ENCODE measurements at places on chromosomes 1 and 21.

- DNase-seq: no peak
Observed at GRCh38 chr1:172960454-172961208, 90.1 kb downstream of the TNFSF18 start.

GRCh38 chr1:109399326-109399957 lies 1.7 kb upstream of the SORT1 start:
- peak; percentile 75 for DNase-seq

- DNase-seq: no peak
Observed at GRCh38 chr1:23726686-23727085, 16.6 kb upstream of the ELOA start.

DNA sequence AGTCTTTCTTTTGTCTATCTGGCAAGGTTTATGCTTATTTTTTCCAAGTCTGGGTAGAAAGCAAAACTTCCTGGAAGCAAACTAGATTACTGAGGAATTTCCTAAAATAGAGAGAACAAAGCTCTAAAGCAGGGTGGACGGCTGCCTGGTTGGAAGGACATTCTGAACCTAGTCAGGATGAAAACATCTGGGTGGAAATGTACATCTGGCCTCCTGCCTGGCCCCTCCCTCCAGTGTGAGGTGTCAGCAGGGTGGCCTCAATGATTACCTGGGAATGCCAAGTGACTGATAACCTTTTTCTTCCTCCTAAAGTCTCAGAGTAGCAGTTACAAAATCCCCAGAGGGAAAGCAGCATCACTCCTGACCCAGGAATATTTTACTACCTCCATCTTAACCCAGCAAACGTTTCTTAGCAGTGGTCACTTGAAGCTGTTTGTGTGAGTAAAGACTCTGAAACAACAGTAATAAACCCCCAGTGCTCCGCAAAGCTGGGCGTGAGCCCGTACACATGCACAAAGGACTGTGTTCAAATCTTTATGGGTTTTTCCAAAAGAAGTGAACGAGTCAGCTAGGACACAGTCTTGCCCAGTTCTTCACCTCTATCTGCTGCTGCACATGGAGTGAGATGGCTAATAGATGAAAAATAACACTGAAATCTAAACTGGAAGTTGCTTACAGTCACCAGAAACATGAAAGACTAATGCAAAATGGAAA lies 18.9 kb downstream of the ANGPTL7 start:
- no peak for DNase-seq

GRCh38 chr1:61139775-61140549 lies 57.6 kb downstream of the NFIA start:
- no peak for DNase-seq

DNA sequence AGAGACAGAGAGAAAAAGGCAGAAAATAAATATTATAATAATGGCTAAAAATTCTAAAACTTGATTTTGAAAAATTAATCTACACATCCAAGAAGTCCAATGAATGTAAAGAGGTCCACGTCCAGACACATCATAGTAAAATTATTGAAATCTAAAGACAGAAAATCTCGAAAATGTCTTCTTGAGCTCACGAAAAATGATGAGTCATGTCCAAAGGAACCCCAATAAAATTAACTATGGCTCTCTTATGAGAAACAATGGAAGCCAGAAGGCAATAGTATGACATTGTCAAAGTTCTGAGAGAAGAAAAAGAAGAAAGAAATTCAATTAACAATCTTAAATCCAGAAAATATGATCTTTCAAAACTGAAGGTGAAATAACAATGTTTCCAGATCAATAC lies 84.6 kb downstream of the LRRIQ3 start:
- DNase-seq: no peak

DNA sequence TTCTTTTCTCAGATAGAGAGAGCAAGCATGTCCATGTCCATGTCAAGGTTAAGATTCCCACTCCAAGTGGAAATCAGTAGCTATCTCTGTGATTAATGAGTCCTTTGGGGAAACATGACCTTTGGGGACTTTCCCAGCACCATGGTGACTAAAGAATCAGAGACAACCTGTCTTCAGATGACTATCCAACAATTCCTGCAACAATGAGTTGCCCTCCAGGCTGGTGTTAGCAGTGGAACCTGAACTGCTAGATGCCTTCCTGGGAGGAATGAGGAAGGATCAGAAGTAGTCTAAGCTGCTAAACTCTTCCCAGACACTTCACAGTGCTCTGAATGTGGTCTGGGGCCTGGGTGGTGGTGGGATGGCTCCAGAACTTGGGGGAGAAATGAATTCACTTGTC lies 6.5 kb downstream of the S100A9 start:
- DNase-seq: no peak

DNA sequence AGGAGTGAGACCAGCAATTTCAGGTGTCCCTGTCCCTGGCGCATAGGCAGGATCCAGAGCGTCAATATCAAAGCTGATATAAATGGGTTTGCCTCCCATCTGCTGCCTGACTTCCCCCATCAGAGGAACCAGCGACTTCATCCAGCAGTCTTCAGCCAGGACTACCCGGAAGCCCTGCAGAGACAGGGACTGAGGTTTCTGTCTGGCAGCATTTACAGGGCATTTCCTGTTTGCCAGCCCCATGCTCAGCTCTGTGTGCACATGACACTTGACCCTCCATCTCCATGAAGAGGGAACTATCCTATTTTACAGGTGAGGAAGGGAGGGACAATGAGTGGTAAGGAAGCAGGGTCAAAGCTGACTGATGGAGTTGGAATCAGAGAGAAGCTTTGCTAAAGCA lies 7.2 kb downstream of the AGMAT start:
- DNase-seq: no peak

- DNase-seq: no peak
Observed at GRCh38 chr1:41101950-41102607, 80.6 kb upstream of the SLFNL1 start.

- DNase-seq: no peak
Observed at GRCh38 chr1:145922266-145922665, 3.7 kb upstream of the PEX11B start.

DNA sequence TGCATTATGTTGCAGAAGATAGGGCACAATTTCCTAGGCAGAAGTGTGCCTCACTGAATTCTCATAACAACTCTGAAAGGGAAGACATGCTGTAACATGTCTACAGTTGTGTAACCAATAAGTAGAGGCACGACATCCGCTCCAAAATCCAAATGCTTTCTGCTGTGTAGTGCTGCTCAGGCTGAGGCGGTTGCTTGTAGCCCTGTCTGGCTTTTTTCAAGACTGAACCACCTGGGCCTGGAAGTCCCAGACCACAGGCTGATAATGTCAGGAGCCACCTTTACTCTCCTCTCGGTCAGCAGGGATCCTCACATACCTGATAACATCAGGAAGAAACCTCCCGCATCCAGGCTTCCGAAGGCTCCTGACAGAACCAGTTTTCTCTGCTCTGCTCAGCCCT lies 10.9 kb downstream of the AKNAD1 start:
- DNase-seq: no peak

GRCh38 chr21:42156690-42157605 lies 62.0 kb upstream of the ABCG1 start:
- no peak for DNase-seq

GRCh38 chr1:176494436-176494835 lies 31.5 kb downstream of the PAPPA2 start:
- no peak for DNase-seq

- DNase-seq: peak; percentile 17
Observed at GRCh38 chr1:54408147-54409066, 2.2 kb upstream of the SSBP3 start.

DNA sequence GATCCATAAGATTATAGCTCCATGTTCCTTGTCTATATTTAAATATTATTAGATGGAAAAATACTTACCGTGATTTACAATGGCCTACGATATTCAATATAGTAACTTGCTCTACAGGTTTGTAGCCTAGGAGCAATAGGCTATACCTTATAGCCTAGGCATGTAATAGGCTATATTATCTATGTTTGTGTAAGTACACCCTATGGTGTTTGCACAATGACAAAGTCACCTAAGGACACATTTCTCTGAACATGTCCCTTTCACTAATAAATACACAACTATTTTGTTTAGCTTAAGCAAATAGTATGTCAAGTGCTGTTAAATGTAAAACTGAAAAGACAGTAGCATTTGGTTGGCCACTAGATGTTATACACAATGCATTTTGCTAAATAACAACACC lies 248.9 kb upstream of the ADGRL4 start:
- DNase-seq: no peak

DNA sequence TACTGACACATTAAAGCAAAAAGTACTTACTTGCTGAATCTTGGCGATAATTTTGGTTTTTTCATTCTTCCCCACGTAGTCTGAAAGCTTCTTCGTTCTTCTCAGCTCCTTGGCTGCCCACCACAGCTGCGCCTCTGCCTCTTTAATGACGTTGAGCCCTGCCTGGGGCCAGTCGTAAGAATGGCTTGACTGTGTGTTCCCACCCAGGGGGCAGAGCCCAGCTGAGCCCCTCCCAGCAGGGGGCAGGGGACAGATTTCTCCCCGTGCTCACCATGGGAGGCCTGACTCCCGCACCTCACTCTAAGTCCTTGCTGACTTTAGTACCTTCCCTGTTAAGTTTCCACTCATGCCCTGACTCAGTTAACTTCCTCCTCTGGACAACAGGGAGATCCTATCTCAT lies 9.0 kb downstream of the CFAP298 start:
- DNase-seq: no peak

DNA sequence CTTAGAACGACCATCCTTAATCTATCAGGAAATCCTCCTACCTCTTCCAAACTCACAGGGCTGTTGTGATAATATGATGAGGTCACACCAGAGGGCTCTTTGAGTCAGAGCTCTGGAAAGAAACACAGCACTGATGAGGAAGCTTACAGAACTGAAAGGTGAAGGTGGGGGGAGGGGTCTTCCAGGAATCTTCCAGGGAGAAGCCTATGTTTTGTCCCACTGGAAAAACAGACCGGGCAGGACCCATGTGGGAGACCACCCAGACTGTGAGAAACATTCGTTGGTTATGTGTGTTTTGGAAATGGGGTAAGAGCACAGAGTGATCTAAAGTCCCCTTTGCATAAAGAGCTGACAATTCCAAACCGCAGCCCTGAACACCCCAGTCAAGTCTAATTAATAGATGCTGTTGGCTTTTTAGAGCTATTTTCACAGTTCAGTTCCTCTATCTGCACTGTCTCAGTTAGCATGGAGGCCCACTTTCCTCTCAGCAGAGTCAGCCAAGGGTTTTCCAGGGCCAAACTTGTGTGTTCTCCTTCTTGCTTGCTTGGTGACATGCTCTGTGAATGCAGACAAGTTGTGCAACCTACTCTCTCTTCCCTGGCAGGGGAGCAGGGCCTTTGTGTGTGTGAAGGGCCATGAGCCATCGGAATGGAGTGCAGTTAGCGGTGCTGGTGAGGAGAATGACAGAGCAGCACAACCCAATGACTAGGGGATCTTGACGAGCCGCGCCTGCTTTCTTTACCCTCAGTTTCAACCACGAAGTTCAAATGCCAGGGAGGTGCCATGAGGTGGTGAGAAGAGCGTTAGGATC lies 12.3 kb downstream of the PHLDA3 start:
- DNase-seq: no peak

- no peak for DNase-seq
Observed at GRCh38 chr1:29470788-29471119, 234.4 kb downstream of the PTPRU start.

- peak; percentile 58 for DNase-seq
Observed at GRCh38 chr1:10693497-10694273, 102.8 kb downstream of the CASZ1 start.

DNA sequence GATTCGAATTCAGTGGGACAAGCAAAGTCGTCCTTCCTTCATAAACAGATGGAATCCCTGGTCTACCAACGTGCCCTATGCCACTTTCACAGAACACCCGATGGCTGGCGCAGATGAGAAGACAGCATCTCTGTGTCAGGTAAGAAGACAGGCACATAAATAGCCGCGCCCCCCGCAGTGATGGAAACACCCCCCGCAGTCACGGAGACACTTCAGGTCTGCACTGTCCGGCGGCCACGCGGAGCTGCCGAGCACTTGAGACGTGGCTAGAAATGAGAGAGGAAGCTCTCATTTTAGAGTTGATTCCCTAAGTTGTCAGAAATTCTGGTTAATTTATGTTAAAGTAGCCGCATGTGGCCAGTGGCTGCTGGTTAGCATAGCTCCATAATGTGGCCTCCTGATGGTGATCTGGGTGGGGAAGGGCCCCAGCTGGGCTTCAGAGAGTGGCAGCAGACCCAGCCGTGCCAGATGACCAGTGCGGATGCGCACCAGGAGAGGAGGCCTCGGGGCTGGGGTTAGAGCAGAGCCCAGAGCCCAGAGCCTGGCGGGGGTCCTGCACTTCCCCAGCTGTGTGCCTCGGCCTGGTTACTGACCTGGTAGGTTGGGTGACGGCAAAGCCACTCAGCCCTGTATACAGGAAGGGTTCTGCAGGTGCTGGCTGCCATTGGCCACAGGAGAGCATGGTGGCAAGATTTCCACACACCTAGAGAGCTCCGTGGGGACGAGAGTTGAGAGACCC lies 2.9 kb downstream of the TPRG1L start:
- DNase-seq: no peak

DNA sequence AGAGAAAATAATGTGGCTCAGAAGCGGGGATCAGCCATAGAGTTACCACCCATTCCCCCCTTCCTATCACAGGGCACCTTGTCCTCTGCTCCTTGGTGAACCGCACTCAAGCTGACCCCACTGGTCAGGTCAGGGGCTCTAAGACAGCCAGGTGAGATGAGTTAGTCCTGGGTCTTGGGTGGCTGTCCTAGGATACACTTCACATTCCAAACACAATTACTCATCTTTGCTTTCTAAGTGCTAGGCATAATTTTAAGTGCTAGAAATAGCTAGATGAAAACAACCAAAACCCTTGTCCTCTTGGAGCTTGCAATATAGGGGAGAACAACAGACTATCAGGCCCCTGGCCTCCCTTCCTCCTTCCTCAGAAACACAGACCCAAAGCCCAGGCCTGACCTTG lies 7.8 kb upstream of the MUTYH start:
- DNase-seq: no peak

DNA sequence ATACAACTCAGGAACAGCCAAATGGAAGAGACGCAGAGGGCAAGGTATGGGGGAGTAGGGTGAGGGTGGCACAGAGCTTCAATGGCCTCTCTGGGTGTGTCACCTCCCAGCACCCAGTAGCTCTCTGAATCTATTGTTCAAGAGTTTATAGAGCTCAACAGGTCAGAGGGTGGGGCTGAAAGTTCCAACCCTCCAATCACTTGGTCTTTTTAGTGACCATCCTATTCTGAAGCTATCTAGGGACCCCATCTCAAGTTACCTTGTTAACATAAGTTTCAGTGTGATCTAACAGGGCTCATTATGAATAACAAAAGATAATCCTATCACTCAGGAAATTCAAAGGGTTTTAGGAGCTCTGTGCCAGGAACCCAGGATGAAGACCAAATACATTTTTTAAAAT lies 31.2 kb upstream of the ZNF697 start:
- no peak for DNase-seq

DNA sequence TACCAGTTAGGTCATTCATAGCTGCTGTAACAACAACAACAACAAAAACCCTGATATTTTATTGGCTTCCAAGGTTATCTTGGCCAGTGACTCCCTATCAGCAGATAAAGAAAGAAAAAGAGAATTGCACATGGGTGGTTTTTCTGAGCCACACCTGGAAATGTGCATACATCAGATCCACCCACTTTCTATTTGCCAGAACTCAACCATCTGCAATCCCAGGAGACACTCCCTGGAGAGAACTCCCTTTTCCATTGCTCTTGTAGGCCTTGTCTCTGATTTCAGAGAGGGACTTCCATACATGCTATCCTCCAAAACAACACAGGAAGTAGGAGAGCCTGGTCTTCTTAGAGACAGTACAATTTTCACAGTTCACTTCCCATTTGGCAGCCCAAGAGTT lies 74.9 kb upstream of the ZC3H11B start:
- no peak for DNase-seq

- DNase-seq: no peak
Observed at GRCh38 chr1:5402618-5403017, 589.6 kb downstream of the NPHP4 start.

Data from CD4-positive, alpha-beta T cell treated with Interleukin-2 at 100 ng/mL for 4 hours (primary cell).